ENCODE measurements at places on chromosomes 2 and 18.

DNA sequence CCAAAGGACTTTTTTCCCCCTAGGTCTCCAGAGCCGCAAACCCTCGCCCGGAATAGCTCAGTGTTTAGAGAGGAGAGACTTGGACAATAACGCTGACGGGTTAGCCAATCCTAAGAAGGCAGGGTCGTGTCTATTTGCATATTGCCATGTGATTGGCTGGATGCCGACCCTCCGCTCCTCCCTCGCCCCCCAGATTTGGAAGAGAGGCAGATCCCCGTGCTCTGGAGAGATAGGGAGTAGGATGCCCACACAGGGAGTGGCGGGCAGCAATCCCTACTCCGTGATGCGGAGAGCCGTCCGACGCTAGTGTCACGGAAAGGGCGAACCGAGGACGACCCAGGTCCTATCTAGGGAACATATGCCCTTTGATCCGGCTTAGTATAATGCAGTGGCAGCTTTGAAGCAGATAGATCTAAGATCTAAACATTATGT, 1.4 kb downstream of the WNT6 start:
- DNase-seq = no peak

DNA sequence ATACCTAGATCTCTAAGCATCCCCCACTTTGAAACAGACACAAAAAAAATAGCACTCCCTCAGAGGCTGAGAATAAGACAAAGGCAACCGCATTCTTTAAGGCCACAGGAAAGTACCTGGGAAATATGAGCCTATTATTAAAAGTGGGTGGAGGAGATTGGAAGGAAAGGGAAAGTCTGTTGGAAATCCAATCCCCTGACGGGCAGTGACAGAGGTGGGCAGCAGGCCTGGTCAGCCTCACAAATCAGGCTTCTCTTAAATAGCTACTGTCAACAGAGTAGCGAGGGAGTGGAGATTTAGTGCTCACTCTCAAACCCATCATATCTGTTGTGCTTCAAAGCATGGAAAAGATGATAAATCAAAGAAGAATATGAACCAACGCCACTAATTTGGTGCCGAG, 324.4 kb downstream of the ALK start:
- no peak for DNase-seq

DNA sequence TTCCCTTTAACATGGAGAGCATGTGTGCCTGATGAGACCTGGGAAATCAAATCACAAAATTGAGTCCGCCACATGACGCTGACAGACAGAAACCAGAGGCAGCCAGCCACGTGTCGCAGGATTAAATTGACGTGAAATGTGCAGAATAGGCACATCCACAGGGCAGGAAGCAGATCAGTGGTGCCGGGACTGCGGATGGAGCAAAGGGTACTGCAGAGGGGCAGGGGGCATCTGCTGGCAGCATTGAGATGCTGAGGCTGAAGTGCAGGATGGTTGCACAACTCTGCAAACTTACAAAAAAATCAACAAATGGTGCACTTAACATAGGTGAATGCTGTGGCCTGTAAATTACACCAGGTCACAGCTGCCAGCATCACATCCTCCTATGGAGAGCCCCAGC, 48.2 kb upstream of the TUBA3E start:
- DNase-seq = no peak

DNA sequence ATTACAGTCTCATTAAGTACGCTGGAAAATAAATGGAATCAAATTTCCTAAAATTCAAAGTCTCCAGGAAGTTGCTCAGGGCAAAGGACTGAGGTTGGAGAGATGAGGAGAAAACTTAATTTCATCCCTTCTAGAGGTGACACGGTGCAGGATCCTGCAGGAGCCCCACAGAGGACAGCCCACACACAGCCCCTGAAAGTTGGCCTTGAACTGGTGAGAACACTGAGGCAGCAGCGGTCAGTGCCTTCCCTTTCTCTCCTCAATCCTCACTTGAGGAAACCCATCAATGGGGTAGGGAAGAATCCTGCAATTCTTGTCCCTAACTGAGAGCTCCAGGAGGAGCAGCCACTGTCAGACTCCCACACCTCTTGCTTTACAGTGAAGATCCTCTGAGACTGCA, 37.5 kb downstream of the LOXHD1 start:
- no peak for DNase-seq

- no peak for DNase-seq
Observed at GRCh38 chr2:31337860-31338259, 76.7 kb downstream of the XDH start.

DNA sequence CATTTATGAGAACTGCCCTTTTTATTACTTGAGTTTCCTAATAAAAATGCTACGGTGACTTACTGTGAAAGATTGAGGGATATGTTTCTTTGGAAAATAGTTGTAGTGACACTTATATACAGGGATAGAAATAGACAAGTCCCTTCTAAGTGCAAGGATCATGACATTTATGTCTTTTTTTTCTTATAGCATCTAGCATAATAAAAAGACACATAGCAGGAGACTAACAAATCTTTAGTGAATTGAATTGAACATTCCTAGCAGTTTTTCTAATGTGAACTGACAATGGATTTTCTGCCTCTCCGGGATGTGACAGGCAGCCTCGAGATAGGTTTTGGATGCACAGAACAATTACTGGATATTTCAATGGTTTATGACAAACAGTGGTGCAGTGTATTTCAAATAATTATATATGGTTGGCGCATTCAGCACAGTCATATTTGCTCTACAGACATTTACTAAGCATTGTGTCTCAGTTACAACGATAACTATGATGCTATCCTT, 562.8 kb downstream of the ADCYAP1 start:
- DNase-seq = no peak

- DNase-seq = no peak
Observed at GRCh38 chr2:135821190-135821589, 15.8 kb downstream of the LCT start.

DNA sequence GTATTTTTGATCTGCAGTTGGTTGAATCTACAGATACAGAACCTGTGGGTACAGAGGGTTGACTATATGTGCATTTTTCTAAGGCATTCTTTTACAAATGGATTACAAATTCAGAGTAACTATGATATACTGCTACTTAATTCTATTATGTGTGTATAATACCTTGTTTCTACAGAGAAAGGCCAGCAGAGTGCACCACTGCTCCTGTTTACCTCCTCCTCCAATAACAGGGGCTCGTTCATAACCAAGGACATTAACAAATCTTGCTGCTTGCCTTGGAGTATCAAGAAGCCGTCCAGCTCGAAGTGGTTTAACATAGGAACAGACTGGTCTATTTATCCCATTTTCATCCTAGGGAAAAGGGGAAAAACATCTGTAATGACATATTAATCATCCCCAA, 16.4 kb downstream of the CEP76 start:
- no peak for DNase-seq

- no peak for DNase-seq
Observed at GRCh38 chr18:11669271-11669947, 19.7 kb upstream of the GNAL start.

DNA sequence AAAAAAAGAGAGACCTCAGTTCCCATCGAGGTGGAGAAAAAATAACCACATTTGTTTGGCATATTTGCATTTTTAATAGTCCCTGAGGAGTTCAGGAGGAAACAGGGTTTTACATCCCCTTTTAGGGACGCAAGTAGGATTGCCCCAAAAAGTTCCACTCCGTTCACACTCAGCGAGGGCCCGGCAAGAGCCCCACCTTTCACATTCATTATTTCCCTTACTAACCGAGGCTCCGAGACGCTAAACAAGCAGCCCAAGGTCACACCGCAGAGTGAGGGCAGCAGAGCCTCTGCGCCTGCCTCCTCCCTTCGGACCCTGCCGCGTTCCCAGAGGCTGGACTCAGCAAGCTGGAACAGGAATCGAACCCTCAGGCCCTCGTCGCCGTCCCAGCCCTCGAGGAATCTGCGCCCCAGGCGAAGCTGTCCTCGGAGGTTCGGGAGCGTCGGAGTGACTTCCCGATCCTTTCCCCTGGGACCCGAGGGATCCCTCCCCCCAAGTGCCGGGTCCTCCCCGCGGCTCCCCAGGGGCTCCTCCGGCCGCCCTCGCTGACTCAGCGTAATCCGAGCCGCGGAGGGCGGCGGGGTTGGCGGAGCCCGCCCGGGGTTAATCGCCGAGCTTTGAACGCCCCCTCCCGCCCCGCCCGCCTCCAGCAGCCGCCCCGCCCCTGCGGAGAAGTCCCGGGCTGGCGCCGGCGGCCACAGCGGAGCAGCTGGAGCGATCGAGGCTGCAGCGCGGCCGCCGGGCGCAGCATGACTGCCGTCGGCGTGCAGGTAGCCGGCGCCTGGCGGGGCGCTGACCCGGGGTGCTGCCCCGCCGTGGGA, at the start of gene TMEM37:
TMEM37 (plus strand) TSS at position 700 of the 821 bp plus-strand sequence; CDS start at position 750, 50 bp downstream.
- peak; percentile 61 for DNase-seq

DNA sequence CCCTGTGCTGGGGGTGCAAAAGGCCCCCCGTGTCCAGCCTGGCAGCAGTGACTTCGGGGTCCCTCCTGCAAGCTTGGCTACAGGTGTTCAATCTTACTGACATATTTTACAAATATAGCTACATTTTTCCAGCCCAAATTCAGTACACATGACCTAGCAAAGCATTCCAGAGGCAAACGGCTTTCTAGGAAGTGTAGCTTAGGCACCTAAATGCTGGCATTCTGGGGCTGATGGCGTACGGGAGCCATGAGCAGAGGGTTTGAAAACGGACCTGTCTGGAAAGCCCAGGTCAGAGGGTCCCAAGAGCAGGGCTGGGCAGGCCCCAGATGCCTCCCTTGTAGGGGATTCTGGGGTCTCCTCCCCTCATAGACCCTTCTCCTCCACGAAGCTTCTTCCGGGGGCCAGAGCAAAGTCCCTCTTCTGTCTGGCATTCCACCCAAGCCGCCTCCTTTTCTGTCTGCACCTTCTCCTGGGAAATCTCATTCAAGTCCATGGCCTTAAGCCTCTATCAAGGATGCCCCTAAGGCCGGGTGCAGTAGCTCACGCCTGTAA, 63.3 kb upstream of the ASAP2 start:
- no peak for DNase-seq

GRCh38 chr2:129748653-129749052, 230.8 kb upstream of the RAB6C start:
- peak; percentile 5 for DNase-seq

DNA sequence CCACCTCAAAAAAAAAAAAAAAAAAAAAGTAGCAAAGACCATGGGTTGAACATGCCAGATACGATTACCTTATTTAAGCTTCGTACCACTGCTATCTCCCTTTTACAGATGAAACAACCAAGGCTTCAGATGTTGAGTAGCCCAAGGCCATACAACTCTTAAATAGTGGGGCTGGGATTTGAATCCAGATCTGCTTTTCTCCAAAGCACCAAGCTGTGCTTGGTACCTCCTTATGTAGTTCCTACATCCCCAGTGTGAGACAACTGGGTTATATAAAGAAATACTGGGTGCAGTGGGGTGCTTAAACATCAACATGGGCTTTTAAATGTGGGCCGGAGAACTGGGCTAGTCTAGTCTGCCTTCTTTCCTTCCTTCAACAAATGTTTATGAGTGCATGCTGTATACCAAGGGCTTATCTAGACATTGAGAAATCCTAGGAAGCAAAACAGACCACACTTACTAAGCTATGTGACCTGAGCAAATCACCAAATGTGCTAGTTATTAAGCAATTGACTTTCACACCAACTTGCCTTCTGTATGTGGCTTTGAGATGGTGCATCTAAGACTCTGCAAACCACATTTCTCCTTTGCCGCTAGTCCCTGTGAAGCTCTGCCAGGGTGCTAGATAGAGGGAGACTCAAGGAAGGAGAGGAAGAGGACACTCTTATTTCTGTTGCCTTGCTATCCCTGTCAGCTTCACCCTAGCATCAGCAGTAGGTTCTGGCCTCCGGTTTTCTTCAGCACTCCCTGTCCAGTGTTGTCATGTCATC, 206.8 kb upstream of the FBXO11 start:
- no peak for DNase-seq

DNA sequence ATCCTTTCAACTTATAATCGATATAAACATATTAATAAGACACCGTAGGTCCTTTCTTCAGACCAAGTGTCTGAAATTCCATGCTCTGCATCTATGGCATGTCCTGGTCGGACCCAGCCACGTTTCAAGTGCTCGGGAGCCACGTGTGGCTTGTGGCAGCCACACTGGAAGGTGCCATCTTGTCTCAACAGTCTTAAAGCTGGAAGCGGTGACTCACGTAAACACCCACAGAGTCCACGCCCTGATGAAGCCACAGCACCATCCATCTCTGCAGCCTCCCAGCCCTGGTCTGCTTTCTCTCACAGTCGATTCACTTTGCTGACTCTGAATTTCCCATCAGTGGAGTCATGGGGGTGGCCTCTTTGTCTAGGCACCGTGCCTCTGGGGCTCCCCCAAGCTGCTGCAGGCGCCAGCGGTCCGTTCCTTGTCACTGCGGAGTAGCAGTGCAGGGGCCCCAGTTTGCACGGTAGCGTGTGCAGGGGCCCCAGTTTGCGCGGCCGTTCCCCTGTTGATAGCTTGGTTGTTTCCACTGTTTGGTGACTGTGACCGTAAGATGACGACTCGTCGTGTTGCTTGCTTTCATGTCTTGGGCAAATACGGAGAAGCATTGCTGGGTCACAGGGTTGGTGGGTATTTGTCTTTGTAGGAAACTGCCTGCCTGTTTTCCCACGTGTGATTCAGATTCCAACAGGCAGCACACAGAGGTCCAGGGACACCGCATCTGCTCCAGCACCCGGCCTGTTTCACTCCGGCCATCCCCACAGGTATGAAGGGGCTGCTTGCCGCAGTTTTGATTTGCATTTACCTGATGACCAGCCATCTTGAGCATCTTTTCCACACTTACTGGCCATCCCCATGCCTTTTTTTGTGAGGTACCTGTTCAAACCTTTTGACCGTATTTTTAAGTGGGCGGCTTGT, 240.3 kb downstream of the HDAC4 start:
- no peak for DNase-seq

- DNase-seq = no peak
Observed at GRCh38 chr18:57728941-57729511, 74.1 kb downstream of the ATP8B1 start.

GRCh38 chr2:205407984-205408383, 274.3 kb upstream of the NRP2 start:
- DNase-seq = no peak

- peak; percentile 41 for DNase-seq
Observed at GRCh38 chr2:232658217-232658785, 24.9 kb downstream of the EFHD1 start.

- no peak for DNase-seq
Observed at GRCh38 chr2:28172114-28172898, 220.4 kb upstream of the FOSL2 start.

DNA sequence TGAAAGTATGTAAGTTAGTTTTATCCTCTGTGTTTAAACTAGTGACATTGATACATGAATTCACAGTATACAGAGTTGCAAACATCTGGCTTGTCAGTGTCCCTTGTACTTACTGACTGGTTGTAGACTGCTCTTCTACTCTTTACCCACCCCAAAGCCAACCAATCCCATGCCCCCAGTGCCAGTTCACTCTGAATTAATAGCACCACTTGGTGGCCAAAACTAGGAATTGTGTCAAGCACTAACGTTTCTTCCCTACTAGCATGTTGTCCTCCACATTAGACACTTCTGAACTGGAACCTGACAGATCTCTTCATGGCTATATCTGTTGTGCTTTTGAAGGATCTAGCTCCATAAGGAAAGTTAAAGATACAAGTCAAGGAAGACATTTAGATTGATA, 27.2 kb upstream of the OTX1 start:
- DNase-seq = no peak

- DNase-seq = no peak
Observed at GRCh38 chr2:201406077-201406662, 45.1 kb downstream of the TRAK2 start.

- no peak for DNase-seq
Observed at GRCh38 chr2:26086155-26086637, 52.3 kb downstream of the RAB10 start.
